Activated naive CD4-positive, alpha-beta T cell treated with anti-CD3 and anti-CD28 coated beads, Interleukin-2, amount 50 U/mL, for 16 hours (primary cell): ENCODE measurements at places on chromosomes 2 and 18.

DNA sequence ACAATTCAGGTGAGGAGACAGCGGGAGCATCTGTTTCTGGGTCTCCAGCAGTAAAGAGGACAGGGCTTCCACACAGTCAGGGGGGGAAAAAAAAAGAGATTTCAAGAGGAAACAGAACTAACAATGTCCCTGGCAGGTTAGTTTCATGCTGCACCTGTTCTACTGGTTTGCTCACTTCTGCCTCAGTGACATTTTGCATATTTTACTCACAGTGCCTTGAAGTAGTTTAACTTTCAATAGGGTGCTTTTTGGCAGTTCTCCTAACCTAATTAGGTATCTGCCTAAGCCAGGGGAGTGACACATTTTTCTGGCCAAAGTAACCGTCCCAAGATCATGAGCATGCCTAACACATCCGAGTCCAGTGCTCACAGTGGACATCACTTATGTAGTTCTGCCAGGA, 109.0 kb upstream of the ALK start:
- DNase-seq, result no peak

DNA sequence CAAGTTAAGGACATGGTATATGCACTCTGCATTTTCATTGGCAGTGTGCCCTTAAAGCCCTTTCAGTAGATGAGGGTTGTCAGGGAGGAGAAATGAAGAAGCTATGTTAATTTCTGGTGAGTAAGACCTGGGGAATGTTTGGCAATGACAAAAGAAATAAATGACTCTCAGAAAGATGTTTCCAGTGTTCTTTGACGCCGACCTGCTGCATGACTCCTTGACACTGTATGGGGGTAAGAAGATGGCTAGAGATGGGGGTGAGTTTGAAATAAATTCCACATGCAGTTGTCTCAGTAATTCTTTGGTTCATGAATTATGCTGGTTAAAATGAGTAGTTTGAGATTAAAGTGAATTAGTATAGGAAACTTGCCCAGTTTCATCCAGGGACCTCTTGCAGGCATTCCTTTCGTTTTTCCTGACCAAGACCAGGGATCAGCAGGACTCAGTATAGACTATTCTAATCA, 5.9 kb downstream of the CCDC121 start:
- DNase-seq, result no peak

GRCh38 chr2:232321156-232321816, 57.3 kb upstream of the ALPP start:
- DNase-seq, result peak; percentile 49

- no peak for DNase-seq
Observed at GRCh38 chr18:57516056-57516455, 70.4 kb downstream of the FECH start.

DNA sequence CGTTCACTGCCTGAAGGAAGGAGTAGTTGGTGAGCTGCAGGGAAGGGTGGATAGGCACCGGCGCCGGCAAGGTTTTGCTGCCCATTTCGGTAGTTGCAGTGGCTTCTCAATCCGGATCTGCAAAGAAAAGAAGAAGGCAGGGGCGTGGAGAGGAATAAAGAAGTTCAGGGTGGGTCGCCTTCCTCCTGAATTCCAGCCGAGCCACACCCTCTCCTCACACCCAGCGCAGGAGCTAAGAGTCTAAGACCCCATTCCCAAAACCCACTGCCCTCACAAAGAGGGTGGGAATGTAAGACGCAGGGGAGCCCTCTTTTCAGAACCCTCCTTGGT, 4.7 kb downstream of the OSR1 start:
- DNase-seq, result no peak

- DNase-seq, result no peak
Observed at GRCh38 chr2:12714391-12715221, 2.1 kb upstream of the TRIB2 start.

- no peak for DNase-seq
Observed at GRCh38 chr18:4406856-4407255, 48.3 kb downstream of the DLGAP1 start.

DNA sequence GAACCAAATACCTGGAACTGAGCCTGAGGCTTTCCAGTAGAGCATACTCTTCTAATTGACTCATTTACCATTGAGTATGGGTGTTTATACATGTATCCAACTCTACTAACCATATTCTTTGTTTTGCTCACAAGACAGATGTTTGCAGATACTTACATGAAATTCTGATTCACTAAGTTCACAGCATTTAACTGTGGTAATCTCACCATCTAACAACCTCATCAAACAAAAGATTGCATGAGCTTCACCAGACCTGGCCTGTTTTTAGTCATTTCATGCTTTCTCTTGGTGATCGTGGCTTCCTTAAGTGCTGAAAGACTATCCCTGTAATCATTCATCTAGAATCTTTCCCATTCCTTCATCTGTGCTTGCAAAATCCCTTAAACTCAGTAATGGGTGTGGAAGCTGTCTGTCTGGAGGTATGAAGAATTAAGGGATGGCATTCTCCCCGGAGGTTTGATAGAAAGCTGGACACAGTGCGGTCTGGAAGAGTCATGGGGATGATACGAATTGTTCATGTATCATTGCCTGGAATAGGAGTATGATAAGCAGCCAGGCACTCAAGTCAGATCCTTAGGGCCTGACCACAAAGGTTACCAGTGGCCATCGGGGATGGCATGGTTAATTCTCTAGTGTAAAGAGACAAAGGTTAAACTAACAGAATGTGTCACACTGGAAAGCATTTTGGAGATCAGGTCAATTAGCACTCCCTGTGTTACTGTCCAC, 42.0 kb upstream of the IL1R1 start:
- DNase-seq, result no peak

- DNase-seq, result no peak
Observed at GRCh38 chr2:204255526-204255925, 289.7 kb upstream of the PARD3B start.

GRCh38 chr2:174389542-174389941, 6.0 kb upstream of the SCRN3 start:
- DNase-seq, result no peak

GRCh38 chr2:176187899-176188773, at the start of gene HOXD1:
HOXD1 (plus strand) TSS chr2:176188668; CDS start chr2:176188802, 134 bp downstream.
- DNase-seq, result no peak

DNA sequence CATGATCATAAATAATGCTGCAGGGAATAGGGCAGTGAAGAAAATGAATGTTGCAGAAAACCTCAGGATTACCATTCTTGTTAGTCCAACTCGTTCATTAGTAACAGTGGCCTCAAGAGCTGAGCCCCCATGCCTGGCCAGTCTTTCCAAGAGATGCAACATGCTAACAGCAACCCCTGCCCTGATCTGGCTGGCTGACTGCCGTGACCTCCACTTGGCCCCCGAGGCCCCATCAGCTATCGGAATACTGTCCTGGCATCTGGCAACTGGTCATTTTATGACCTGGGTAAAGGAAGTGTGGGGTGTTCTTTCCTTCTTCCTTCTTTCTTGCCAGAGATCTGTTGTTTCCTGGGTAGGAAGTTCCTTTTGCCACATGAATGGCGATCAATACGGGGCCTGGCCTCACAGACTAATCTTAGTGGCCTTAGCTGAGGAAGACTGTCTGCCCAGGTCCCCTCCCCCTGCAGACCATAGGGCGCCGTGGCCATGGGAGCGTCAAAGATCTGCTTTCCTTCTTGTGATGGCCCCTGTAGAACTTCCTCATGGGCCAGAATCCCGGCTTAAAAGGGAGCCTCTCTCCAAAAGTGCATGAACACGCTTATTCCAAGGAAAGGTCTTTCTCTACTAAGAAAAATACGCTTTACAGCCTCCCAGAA, 10.6 kb upstream of the TRABD2A start:
- no peak for DNase-seq

DNA sequence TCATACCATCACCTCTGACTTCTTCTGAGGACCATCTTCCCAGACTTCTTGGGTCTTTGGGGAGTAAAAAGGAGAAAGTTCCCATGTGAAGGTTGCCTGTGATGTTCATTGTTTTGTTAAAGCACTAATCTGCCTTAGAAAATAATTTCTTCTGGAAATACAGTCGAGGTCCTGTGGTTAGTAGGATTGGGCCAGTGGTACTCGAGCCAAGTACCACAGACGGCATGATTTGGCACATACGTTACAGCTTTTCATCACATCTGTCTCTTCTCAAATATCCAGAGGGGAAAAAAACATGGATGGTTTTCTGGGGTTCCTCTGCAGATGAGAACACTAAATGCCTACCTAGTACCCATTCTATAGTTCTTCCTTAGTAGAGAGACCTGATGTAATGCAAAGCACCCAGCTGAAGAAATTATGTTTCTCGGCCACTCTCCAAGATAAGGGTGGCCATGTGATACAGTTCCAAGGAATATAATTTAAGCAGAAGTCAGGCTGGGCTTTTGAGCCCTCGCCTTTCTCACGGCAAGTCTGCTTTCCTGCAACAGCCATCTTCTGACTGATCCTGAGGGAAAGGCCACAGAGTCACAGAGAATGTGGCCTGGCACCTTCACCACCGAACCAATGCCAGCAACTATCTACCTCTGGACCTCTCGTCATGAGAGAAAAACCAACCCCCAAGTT, 161.0 kb downstream of the RNF152 start:
- no peak for DNase-seq

- no peak for DNase-seq
Observed at GRCh38 chr18:3328532-3328931, 66.6 kb downstream of the MYL12B start.

DNA sequence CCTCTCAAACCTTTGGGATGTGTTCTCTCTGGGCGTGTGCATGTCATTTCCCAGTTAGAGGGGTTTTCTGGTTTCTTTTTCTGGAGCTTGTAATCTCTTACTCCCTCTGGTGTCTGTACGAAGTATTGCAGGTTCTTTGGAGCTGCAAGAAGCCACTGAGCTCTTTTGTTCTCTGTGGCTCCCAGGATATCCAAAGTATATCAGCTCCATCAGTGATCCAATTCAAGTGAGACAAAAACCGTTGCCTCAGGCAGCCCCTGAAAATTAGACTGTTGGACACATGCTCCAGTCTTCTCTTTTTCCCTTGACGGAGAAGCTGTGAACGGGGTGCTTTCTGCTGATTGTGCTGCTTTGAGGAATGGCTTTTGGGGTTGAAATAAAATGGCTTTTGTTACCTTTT, 59.0 kb upstream of the LDLRAD4 start:
- DNase-seq, result no peak

DNA sequence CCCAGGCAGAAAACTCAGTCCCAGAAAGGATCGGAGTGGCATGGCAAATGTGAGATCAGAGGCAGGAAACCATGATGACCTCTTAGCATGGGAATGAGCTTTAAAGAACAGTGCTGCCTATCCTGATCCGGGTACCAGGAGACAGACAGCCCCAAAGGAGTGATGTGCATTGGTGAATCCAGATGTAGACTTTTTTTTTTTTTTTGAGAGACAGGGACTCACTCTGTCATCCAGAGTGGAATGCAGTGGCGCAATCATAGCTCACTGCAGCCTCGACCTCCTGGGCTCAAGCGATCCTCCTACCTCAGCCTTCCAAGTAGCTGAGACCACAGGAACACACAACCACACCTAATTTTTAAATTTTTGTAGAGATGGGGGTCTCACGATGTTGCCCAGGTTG, 122.7 kb downstream of the VAPA start:
- no peak for DNase-seq

GRCh38 chr2:236940916-236941520, 144.7 kb upstream of the COPS8 start:
- no peak for DNase-seq

DNA sequence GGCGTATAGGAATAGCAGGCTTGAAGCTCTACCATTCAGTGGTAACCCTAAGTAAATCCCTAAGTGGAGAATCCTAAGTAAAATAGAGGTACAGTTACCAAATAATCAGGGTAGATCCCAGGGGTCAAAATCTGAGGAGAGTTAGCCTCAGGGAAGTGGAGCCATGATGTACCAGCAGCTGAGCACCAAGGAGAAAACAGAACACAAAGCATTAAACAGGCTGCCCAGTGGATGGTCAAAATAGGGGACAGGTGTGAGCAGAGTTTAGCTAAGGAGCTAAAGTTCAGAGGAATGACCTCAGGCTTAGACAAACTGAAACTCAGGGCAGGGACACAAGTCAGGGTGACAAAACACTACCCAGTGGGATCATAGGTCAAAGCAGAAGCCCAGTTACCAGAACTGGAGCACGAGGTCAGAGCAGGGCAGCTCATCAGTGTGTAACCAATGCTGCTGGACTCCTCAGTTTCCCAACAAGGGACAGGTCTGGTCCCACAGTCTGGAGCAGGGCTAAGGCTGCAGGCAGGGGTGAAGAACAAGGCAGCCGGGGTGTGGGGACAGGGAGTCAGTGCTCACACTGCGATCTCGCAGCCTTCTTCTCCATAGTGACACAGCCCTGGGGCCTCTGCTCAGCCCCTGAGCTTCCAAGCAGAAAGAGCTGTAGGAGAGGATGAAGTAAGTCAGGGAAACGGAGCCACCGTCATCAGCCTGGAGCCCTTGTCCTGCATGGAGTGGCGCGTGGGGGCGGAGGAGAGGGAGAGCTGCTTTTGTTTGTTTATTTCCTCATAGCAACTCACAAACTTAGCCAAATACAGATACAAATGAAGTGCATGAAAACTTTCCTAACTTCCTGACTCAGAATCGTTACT, 264.0 kb downstream of the MREG start:
- no peak for DNase-seq

DNA sequence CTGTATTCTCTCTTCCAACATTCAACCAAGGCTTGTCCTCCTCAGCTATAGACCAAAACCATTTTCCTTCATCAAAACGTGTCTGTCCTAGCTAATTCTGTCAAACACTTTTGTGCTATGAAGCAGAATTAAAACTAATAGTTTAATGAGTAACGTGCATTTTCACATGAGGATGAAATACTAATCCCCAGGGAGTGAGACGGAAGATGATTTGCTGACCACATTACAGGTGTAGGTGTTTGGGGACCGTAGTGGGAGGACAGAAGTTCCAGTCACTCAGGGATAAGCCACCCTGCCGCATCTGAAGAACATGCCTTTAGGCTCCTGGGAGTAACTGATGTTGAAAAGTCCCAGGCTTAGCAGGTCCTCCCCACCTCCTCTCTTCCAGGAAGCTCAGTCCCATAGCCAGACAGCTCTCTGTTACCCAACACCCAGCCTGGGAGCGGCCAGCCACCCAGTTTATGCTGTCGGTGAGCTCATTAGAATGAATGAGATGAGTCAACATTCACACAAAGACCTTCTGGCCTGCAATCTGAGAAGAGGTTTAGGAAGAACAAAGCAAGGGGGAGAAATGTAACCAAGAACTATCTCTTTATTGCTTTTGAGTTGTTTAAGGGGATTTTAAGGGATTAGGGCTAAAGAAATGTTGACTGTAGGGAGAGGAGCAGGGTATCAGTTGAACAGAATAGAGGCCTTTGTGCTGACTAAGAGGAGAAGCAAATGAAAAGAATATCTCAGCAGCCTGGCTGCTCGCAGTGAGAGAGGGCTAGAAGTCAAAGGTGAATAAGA, 122.5 kb downstream of the FOXI3 start:
- DNase-seq, result no peak

DNA sequence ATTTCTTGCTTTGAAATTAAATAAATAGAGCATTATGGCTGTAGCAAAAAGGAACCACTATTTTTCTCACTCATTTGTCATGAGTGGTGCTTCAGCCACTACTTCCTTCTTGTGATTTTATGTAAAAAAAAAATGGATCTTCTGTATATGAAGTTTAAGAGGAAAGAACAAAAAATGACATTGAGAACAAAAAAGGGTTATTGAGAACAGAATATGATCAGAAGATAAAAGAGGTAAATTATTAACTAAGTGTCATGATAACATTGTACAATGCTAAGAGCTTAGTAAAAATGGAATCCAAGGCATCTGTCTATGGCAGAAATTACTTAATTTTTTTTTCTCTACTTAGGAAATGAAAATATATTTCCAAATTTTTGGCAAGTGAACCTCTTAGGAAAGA, 103.5 kb downstream of the PKP4 start:
- DNase-seq, result no peak

GRCh38 chr18:62631173-62631572, 84.2 kb upstream of the PHLPP1 start:
- no peak for DNase-seq
